Iris pigment epithelial cell (primary cell): ENCODE measurements at places on chromosomes 7 and 10.

DNA sequence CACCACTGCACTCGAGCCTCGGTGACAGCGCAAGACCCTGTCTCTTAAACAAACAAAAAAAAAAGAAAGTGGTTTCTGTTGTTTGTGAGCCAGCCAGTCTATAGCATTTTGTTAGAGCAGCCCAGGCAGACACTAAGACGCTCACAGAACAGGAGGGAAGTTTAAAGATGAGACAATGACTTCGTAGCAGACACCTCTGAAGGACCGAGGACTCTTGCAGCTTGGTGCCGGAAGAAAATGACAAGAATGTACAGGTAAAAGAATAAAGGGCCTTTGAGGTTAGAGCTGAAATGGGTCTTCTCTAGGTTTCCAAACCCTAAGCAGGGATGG is 39.7 kb downstream of the MACROH2A2 start:
- no peak for DNase-seq

DNA sequence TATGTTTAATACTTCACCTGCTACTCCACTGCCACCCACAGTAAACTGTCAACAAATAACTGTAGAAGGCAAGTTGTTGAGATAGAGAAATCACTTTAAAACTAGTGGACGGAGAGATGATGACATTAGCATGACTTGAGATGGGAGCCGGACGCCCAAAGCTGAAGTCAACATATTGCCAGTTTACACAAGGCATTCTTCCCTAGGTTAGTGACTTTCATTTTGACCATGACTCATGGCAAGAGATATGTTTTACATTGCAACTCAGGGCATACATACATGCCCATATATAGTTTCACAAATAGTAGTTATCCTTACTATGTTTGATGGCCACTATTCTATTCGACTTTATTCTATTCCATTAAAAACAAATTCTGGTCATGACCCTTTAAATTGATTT is 296.6 kb downstream of the PLXNA4 start:
- DNase-seq: no peak

GRCh38 chr7:50962962-50963374 is 180.3 kb upstream of the GRB10 start:
- peak; percentile 40 for DNase-seq

GRCh38 chr10:113293167-113293566 is 259.7 kb upstream of the HABP2 start:
- DNase-seq: no peak

- DNase-seq: no peak
Measured at GRCh38 chr10:71367271-71367670, 29.4 kb upstream of the CDH23 start.

DNA sequence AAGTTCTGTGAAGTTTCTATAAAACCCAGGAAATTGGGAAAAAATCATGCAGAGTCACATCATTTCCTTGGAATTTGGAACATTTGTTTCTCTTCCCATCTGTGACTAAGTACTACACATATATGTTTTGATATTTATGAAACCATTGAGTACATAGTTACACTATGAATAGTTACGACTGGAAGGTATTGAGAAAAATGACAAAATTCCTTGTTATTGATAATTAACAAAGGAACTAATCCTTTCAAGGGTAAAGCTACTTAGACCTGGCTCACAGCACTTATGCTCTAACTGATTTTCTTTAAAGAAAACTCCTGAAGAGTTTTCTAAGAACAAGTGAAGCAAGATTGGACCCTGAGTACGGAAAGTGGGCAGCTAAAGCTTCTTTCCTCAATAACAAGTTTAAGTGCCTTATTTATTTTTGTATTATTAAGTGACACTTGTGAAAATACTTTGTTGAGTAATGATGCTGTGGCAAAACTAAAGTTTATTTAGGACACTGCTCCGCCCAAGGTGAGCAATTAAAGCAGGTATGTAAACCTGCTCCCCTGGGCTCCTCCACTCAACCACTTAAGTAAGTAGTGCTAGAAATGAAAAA is 12.0 kb upstream of the GLCCI1 start:
- peak; percentile 55 for DNase-seq

GRCh38 chr7:95996174-95996573 is 223.8 kb downstream of the DYNC1I1 start:
- no peak for DNase-seq

DNA sequence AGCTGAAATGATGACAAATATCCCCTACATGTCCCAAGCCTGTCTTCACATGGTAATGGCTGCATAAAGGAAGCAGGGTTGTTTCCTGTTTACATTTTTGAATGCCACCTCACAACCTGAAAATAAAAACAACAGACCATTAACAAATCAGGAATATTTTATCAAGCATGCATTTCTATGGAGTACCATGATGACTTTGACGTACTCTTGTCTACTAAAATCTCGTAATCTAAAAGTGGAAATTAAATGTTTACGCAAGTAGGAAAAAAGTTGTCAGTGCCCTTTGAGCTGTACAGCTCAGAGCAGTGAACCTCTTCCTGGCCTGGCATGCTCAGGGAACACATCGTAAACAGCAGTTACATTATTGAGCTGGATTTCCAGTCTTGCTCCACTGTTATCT is 194.1 kb downstream of the INHBA start:
- DNase-seq: peak; percentile 39

- no peak for DNase-seq
Measured at GRCh38 chr10:127434006-127434405, 115.1 kb upstream of the NPS start.

DNA sequence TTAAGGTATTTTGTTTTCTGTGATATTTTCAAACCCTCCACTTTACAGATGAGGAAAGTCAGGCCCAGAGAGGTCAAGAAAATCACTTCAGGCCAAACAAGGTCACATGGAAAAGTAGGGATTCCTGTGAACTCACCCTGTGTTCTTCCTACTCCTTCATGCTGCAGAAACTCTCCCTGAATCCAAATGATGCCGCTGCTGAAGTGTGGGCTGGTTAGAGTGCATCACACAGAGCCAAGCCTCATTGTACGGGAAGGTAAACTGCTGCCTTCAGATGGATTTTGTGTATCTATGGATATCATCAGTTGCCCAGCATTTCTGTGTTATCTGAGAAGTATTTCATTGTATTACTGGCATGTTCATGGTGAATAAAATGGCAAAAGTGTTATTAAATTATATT is 75.4 kb downstream of the NRG3 start:
- no peak for DNase-seq

- no peak for DNase-seq
Measured at GRCh38 chr7:154287356-154287755, 235.2 kb downstream of the DPP6 start.

- no peak for DNase-seq
Measured at GRCh38 chr7:118330388-118330787, 105.9 kb downstream of the ANKRD7 start.

- peak; percentile 91 for DNase-seq
Measured at GRCh38 chr7:93719546-93719945, 145.0 kb upstream of the CALCR start.

DNA sequence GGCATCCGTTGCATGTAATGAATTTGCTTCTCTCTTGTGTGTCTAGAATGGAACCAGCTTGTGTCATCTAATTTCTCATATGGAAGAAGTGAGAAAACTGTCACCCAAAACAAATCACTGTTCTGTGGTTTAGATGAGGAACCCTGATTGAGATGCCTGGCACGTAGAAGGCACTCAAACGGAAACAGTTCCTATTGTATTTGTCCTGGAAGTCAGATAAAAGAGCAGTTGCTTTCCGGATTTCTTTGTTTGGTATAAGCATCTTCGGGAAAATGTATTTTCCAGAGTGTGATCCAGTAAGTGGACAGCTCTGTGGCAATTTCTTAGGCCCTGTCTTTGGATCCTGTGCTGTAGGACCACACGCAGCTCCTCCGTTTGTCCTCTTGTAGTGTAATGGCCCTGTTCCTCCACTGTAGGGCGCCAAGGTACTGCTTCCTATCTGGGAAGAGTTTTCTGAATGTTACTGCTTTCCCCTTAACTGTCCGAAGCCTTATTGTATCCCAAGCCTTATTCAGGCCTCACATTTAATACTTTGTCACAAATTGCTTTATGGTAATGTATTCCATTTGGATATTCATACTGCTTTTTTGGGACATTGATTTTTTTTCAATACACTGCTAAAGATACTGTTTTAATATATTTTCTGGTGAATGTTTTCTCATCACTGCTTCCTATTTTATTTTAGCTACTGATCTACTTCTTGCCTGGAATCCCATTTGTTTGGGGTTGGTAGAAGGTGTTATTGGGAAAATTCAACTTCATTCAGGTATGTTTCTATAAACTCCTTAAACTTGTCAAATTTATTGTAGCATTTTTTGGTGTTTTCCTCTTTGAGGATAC is 24.8 kb downstream of the INPP5F start:
- DNase-seq: peak; percentile 84

DNA sequence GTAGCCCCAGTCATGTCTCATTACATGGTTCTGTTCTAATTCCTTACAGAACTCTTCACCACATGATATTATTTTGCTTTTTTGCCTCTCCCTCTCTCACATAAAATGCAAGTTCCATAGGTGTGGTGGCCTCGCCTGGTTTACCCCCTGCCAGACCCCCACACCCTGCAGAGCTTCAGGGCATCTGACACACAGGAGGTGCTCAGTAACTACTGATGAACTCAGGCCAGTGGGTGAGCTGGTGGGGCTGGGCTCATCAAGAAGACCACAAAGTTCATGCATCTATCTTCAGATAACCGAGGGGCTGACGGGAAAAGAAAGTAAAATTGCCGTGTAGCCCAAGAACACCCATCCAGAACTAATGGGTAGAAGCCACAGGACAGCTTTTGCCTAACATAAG is 253.1 kb downstream of the GRID1 start:
- no peak for DNase-seq

- peak; percentile 93 for DNase-seq
Measured at GRCh38 chr7:40717242-40717641, 582.4 kb downstream of the SUGCT start.

DNA sequence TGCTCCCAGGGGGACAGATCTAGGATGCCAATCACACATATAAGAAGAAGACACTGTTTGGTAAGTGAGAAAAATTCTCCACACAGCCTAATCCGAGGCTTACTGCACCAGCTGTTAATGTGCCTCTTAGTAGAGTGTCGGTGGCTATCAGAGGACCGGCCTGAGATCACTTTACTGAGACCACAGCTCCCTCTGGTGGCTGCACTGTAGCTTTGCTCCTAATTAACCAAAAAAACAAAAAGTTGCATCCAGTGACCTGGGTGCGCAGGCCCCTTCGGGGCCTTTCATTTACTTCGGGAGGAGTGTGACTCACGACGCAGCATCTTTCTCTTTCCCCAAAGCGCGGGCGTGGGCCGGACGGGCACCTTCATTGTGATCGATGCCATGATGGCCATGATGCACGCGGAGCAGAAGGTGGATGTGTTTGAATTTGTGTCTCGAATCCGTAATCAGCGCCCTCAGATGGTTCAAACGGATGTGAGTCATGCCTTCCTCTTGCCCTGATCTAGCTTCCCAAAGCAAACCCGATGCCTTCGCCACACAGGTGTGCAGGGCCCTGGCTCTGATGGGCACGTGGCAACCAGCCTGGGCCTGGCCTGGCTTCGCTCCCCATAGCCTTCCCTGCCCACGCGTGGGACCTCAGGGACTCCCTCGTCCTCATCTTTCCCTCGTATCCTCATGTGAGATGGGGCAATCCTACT is 56.7 kb downstream of the MKI67 start:
- DNase-seq: peak; percentile 68

- no peak for DNase-seq
Measured at GRCh38 chr10:106775127-106775526, 389.4 kb downstream of the SORCS1 start.

- DNase-seq: peak; percentile 47
Measured at GRCh38 chr10:114526126-114526503, 121.8 kb upstream of the AFAP1L2 start.

GRCh38 chr7:30656006-30656957 is 26.0 kb downstream of the CRHR2 start:
- no peak for DNase-seq

DNA sequence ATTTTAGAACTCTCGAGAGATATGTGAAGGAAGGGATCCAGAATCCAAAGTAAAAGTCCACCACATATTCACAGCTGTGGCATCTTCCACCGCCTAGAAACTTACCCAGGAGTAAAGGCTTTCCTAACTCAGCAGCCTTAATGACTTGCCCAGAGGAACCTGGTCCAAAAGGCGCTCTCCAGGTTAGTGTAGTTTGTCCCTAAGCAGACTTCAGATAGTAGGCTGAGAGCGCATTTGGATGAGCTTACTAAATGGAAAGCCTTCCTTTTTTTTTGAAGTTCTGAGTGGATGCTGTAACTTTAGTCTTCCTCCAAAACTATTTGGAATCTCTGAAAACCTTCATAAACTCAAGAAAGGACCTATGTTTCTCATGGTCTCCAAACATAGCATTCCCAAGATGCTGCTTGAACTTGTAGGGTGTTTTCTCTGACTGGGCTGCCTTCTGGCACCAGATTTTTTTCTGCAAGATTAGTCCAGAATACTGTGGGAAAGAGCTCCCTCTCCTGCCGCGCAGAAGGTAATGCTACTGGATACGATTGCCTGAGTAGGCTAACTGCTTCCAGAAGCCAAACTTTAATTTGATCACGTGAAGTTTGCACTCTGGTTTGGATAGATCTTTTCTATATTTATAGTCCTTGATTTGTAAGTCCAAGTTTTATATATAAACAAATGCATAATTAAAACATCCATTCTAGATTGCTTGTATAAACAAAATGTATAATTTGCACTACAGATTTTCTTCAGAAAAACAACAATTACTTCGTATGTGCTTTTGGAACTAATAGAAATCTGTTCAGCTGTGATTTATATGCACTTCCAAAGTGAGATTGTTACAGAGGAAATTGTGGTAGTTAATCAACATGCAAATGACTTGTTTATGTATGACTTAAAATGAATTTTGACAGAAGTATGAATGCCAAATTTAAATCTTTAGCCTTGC is 19.6 kb upstream of the GPR37 start:
- peak; percentile 63 for DNase-seq

- DNase-seq: no peak
Measured at GRCh38 chr7:44333911-44334733, 8.7 kb upstream of the CAMK2B start.

- DNase-seq: no peak
Measured at GRCh38 chr7:74051193-74051592, 23.2 kb downstream of the ELN start.

GRCh38 chr7:100900978-100901377 is 5.3 kb upstream of the ACHE start:
- DNase-seq: no peak

GRCh38 chr7:158239290-158239981 is 348.2 kb downstream of the PTPRN2 start:
- DNase-seq: peak; percentile 3

DNA sequence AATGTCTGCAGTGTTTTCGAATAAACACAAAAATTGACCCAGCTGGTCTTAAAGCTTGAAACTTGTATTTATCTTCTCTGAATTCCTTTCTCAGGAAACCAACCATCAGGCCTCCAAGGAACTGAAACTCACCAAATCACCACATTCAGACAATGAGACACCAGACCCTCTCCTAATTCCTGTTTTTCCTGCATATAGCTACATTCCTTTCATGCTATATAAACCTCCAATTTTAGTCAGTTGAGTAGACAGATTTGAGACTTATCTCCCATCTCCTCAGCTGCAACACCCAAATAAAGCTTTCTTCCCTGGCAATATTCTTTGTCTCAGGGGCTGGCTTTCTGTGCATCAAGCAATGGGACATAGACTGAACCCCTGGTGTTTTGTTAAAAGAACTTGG is 317.0 kb downstream of the CACNA2D1 start:
- no peak for DNase-seq

- peak; percentile 85 for DNase-seq
Measured at GRCh38 chr7:91685544-91685943, 195.0 kb downstream of the MTERF1 start.
